ENCODE measurements at places on chromosomes 4 and X.

GRCh38 chr4:188987011-188987410 is 847.8 kb downstream of the TRIML1 start:
- no peak for DNase-seq

DNA sequence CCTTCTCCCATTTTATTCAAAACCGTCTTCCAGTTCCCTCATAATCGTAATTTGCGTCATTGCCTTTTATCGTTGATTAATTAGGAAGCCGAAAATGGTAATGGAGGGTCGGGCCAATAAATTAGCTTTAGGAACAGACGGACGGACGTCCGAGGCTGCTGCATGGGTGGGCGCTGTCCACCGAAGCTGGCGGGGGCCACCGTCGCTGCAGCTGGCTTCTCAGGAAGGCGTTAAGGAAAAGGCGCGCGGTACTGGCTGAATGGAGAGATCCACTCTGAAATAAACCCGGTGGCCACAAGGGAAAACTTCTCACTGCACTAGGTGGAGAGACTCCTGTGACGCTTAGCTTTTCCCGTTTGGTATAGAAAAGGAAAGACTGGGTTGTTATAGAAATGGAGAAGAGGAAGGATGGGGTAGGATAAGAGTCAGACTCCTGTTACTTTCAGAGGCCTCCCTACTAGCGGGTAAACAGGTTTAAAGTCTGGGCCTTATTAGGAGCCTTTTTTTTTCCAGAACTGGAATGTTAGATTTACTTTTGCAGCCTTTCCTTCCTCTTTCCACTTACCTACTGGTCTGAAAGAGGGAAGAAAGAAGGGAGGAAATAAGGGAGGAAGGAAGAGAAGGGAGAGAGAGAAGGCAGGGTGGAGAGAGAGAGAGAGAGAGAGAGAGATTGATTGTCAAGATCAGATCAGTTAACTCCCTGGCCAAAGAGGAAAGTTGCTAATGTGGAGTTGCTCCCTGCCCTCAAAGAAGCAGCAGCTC is 11.3 kb upstream of the PRDM8 start:
- DNase-seq = no peak

GRCh38 chr4:47642985-47643760 is 158.1 kb downstream of the ATP10D start:
- no peak for DNase-seq

GRCh38 chr4:5955856-5956255 is 62.4 kb downstream of the C4orf50 start:
- no peak for DNase-seq

GRCh38 chrX:101385795-101386541 is at the start of gene BTK:
Gene BTK, minus strand, starts transcription at chrX:101386191. Its CDS starts 10,907 bp downstream, at chrX:101375284.
- DNase-seq = no peak

DNA sequence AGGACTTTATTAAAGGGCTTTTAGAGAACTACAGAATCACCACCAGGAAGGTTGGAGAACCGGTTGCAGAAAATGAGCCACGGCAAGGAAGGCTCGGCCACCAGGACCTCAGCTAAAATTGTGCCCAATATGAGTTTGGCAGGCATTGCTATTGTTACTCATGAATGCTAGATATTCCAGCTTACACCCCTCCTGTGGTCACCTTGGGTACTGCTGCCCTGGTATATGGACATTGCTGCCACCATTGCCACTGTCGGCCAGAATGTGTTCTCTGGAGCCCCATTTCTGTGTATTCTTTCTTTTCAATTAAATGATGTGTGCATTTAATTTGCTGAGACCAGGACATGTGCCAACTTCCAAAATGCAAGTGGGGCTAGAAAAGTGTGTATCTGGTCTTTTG is 626.7 kb upstream of the BOD1L1 start:
- DNase-seq = no peak

- DNase-seq = no peak
These were observed 53.0 kb downstream of the POF1B start for GRCh38 chrX:85326234-85327059.

GRCh38 chr4:41628936-41629335 is 91.0 kb downstream of the LIMCH1 start:
- DNase-seq = no peak

- DNase-seq = no peak
These were observed 42.8 kb downstream of the ELOVL6 start for GRCh38 chr4:110155654-110156053.

DNA sequence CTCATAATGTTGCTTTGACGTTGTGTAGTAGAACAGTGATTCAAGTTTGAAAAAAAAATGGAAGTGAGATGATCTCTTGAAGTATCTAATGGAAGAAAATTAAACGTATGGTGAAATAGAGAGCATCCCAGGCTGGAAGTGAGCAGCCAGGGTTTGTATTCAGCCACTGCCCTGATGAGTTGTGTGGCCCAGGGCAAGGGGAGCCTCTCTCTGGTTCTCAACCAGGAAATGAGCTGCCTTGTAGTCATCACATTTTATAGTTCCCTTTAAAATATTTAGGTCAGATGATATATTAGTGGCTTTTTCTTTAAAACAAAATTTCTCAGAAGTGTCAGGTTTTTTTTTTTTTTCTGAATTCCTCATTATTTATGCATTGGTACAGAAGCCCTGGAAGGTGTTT is 150.3 kb downstream of the GPAT3 start:
- no peak for DNase-seq

DNA sequence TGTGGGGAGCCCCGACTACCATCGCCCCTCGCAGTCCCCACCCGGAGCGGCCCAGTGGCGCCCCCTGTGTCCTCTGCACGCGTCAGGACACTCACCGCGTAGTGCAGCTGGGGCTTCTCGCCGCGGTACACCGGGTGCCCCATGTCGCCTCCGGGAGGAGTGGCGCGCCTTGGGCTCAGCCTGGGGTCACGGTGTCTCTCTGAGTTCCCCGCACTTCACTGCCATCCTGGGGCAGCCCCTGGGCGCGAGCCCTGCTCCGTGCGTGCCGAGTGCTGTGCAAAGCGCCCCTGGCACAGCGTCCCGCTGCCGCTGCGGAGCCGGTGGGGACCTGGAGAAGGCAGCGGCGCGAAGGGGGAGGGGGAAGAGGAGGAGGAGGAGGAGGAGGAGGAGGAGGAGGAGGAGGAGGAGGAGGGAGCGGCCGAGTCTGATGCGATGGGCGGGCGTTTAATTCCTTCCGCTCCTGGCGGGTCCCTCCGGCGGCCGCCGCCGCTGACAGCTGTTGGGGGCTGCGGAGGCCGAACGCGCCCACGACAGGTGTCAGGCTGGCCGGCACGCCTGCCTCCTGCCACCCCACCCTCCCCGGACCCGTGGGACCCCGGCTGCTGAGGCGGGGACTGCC is 134.3 kb downstream of the AMELX start:
- no peak for DNase-seq

DNA sequence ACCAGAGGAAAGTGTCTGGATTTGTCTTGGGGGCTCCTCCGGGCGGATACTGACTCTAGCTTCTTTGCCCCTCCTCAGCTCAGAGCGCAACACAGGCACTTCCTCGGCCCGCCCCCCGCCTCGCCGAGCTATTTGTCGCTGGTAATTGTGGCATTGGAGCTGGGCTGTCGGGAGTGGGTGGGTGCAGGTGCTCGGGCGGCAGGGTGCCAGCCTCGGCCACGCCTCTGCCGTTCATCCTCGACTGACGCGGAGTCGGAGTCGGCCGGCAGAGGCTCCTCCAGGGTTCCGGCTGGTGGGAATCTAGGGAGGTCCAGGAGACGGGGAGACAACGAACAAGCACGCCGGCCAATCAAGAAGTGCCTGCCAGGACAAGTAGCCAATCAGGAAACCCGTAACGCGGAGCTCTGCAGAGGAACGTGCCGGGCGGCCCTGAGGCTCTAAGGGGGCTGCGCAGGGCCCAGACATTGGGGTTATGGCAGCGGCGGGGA is 3.9 kb upstream of the SYN1 start:
- peak; percentile 3 for DNase-seq

DNA sequence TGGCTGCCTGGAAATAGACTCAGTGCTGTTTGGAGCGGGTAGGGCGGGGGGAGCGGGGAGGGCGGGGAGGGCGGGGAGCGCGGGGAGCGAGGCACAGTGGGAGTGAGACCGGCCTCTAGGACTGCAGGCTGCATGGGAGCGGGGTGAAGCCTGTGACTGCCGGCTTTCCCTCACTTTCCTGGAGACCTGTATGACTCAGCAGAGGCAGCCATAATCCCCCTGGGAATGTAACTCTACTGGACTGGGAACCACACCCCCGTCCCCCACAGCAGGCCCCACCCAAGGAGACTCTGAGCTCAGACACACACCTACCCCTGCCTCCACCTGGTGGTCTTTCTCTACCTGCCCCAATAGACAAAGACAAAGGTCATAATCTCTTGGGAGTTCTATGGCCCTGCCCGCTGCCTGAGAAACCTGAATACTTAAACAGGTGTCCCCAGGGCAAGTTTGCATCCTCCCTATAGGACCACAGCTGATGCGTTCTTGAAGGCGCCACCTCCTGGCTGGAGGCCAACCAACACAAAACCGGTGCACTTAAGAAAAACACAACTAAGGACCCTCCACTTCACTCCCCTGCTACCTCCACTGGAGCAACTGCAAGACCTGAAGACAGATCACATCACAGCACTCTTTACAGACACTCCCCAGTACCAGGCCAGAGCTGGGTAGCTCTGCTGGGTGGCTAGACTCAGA is 18.0 kb downstream of the HDAC8 start:
- DNase-seq = no peak

DNA sequence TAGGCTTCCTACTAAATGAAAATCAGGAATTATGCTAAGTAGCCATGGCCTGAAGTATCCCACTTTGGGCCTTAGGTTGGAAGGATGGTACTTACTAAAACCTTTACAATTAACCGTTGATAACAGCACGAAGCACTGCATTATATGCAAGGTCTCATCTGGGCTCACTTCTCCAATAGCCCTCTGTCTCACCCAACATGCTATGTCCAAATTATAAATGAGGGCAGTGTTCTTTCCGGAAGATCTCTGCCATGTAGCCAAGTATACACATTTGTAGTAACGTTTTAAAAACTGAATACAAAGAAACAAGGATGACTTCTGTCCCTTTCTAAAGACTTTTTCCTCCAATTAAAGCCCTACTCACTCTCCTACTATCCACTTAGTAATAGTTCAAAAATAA is 51.6 kb downstream of the SCFD2 start:
- no peak for DNase-seq

DNA sequence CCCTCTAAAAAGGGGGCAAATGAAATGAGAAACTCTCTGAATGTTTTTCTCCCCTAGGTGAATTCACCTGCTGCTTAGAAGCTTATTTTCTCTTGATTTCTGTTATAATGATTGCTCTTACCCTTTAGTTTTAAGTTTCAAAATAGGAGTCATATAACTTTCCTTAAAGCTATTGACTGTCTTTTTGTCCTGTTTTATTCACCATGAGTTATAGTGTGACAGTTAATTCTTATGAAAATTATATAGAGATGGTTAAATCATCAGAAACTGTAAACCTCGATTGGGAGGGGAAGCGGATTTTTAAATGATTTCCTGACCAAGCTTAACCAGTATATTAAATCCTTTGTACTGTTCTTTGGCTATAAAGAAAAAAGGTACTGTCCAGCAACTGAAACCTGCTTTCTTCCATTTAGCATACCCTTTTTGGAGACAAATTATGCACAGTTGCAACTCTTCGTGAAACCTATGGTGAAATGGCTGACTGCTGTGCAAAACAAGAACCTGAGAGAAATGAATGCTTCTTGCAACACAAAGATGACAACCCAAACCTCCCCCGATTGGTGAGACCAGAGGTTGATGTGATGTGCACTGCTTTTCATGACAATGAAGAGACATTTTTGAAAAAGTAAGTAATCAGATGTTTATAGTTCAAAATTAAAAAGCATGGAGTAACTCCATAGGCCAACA is 4.2 kb downstream of the ALB start:
- DNase-seq = no peak

DNA sequence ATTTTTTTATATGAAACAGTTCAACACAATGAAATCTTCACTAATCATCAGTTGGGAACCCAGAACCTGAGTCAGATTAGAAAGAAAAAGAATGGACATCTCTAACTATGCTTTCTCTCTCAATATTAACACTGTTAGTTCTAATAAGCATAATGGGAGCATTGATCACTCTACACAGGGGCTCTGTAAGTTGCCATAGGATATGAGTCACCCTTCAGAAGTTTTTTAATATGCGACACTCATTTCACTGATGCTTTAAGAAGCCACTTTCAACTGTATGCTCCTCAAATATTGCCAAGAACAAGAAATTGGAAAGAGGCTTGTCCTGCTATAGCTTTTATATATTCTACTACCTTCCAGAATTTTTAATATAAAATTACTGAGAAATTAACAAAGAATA is 187.0 kb downstream of the AASDH start:
- no peak for DNase-seq

DNA sequence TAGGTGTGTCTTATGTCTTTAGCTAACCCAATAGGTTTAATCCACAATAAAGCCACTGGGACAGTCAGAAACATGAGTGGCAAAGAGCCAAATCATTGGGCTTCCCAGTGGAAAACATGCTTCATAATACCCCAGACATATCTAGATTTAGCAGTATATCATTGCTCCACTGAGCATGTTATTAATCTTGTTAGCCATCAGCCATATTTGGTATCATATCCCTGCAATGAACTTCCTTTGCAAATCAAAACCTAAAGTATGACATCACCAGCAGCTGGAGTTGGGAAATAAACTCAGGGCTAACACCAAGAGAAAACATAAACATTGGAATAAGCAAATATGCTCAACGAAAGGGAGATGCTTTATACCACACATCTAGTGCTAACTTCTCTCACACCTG is 280.8 kb upstream of the NOCT start:
- DNase-seq = no peak

- no peak for DNase-seq
These were observed 74.1 kb downstream of the ZAR1 start for GRCh38 chr4:48564151-48564550.

DNA sequence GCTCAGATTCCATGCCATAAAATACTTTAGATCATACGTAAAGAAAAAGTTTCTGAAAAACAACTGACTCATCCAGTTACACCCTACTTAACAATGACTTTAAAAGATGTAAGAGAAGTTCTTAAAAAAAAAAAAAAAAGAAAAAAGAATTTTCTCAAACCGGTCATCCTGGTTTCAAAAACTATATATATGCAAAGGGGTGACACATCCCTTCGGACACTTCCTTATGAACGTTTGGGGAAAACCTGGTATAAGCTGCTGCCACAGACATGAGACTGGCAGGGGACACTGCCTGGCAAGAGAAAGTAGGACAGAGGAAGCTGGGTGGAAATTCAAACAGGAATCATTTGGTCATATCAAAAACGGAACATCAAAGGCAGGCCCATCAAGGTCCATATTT is 81.2 kb upstream of the PRSS48 start:
- no peak for DNase-seq

GRCh38 chr4:14920759-14921320 is 81.4 kb upstream of the CPEB2 start:
- no peak for DNase-seq

GRCh38 chr4:138562544-138562991 is 320.4 kb upstream of the SLC7A11 start:
- DNase-seq = no peak

DNA sequence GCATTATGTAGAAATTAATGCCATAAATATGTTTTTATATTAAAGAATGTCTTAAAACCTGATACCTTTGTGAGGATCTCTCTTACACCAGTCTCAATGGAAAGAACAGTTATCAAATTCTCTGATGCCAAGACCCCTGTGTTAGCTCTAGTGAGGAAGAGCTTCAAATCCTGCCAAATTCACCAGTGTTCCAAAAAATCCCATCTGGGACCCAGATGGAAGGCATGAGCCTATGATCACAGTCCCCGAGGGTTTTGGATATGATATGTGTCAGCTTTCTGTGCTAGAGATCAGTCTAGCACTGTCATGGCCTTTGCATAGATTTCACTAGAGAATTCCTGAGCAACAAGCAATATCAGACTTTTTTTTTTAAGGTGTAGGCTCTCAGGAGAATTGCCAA is 412.1 kb downstream of the UBE2NL start:
- DNase-seq = no peak
